ENCODE measurements at places on chromosomes 5 and 9. TPM values are rescaled to one million over a fixed set of nuclear protein-coding genes. Genes with fewer than 3 reads are reported as not detected.

STING1 gene
- 28.4 TPM for total RNA-seq

PHF24 gene
- total RNA-seq = 0.67 TPM

CCL28 gene
- total RNA-seq = 36.3 TPM

SLCO6A1 gene
- total RNA-seq = not detected

P4HA2 gene
- total RNA-seq = 31.3 TPM

SPINK6 gene
- total RNA-seq = not detected

PAPPA gene
- 3.4 TPM for total RNA-seq

GRXCR2 gene
- not detected for total RNA-seq

DNA sequence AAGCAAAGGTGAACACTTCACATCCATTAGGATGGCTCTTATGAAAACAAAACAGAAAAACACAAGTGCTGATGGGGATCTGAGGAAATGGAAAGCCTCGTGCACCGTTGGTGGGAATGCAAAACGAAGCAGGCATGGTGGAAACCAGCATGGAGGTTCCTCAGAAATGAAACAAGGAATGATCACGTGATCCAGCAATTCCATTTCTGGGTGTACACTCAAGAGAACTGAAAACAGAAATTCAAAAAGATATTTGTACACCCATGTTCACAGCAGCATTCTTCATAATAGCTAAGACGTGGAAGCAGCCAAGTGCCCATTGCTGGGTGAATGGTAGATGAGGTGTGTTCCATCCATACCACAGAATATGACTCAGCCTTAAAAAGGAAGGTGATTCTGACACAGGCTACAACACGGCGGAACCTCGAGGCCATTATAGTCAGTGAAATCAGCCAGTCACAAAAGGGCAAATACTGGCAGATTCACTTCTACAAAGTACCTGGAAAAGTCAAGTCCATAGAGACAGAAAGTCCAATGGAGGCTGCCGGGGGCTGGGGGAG is 87.2 kb upstream of the RAPGEF1 start:
- no peak for DNase-seq

GRCh38 chr5:6333182-6333905 is 45.0 kb downstream of the MED10 start:
- no peak for DNase-seq

DNA sequence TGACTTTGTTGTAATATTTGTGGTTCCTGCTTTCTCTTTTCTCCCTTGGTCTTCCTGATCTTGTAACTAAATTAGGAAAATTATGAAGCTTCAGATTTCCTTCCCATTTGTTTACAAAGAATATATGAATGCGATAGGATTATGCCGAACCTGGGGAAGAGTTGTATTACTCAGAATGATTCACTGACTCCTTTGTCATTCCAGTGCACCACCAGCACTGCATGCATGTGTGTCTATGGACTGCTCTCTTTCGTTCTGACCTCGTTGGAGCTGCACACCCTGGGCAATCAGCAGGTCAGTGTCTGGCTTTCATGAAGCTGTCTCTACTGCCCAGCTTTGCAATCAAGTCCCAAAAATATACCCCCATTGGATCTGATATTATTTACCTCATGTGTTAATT is 25.5 kb downstream of the NUP188 start:
- no peak for DNase-seq

GRCh38 chr9:35907711-35908503 is 1.4 kb upstream of the SPAAR start:
- DNase-seq = peak; percentile 73

DNA sequence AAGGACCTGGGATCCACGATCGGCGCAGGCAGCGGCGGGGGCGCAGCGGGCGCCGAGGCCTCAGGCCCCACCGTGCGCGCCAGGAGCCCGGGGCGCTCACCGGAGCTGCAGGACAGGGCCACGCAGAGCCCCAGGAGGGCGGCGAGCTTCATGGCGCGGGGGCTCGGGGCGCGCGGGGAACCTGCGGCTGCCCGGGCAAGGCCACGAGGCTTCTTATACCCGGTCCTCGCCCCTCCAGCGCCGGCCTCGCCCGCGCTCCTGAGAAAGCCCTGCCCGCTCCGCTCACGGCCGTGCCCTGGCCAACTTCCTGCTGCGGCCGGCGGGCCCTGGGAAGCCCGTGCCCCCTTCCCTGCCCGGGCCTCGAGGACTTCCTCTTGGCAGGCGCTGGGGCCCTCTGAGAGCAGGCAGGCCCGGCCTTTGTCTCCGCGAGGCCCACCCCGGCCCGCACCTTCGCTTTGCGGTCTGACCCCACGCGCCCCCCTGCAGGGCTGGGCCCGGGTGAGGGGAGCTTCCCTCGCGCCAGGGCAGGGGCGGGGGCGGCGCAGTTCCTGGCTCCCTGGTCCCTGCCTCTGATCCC is at the start of gene SCGB3A1:
SCGB3A1 (minus strand) TSS at position 189 of the 577 bp plus-strand sequence; CDS start at position 152, 37 bp downstream.
- DNase-seq = no peak

DNA sequence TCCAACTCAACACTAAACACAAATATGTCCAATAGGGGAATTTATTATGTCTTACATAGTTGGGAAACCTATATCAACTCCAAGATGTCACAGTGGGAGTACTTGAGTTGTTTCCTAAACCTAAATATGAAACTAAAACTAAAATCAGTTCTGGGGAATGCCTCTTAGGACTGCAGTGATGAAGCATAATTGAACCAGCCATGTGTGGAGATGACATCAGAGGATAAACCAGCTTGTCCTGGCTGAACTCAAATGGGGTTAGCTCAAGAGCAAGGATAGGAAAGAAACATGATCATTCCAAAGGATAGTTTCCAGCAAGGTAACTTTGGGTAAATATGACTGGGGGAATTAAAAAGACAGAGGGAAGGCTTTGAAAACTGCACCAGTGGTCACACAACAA is 88.9 kb upstream of the PLPPR1 start:
- DNase-seq = no peak

DNA sequence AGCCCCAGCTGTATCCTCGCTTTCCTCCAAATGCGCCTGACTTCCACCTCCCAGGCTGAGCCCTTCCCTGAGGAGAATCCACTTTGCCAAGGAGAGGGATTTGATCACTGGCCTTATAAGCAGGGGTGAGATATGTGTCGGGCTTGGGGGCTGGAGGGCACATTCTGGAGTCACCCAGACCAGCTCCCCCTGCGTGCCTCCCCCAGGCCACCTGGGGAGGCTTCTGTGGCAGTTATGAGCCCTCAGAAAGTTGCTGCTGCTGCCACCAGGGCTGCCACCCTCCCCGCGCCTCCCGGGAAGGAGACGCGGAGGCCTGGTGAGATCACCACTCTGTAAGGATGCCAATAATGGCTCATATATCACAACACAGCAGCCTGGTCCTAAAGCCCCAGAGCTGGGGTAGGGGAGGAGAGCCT is 211.5 kb downstream of the PAPPA start:
- peak; percentile 72 for DNase-seq

- DNase-seq = no peak
Measured at GRCh38 chr5:94024101-94024500, 282.7 kb upstream of the POU5F2 start.

- DNase-seq = no peak
Measured at GRCh38 chr5:119811458-119811857, 182.1 kb downstream of the FAM170A start.

DNA sequence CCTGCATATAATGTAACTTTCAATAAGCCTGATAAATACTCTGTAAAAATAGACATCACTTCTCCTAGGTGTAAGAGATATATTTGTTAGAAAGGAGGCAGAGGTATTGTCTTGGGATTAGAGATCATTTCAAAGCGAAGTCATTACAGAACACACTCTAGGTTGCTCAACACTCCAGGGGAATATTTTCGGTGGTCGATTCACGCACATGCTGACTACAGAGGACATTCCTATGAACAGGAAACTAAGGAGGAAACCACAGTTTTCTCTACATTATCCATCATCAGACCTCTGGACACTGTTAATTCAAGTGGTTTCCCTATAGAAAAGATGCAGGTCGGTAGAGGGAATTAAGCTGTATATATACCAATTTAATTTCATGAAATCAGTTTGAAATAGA is 370.0 kb downstream of the NDUFS4 start:
- DNase-seq = no peak

GRCh38 chr5:110086658-110087388 is 397.1 kb downstream of the MAN2A1 start:
- DNase-seq = no peak

DNA sequence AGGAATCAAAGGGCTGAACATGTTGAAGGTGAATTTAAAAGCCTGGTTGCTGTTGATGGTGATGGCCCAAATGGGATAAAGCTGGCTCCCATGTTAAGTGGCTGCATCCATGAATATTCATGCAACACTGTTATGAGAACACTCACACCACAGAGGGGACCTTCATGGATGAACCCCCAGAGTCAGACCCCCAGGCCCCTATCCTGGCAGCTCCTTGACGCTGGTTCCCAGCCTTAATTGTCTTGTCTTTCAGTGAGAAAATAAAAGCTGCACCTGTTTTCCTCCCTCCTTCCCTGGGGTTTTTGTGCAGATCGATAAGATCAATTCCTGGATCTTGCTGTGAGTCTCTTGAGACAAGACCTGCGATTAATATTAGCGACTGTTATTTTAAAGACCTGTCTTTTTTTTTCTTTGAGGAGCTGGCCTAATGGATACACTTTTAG is 371.7 kb downstream of the ICE1 start:
- DNase-seq = no peak

DNA sequence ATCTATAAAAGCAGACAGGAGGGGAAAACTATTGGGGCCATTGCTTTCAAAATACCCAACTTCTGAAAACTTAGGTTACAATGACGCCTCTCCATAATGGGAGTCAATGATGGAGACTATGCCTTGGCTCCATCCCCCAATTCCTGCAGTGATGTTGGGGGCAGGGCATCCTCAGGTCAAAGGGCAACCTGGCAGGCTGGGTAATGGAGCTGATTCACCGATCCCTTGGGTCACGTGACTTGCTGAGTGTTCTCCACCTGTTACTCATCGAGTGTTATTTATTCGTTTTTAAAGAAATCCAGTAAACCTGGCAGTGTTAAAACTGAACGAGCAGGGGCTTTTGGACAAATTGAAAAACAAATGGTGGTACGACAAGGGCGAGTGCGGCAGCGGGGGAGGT is 244.4 kb downstream of the FAM114A2 start:
- no peak for DNase-seq

GRCh38 chr5:9268226-9268625 is 277.6 kb downstream of the SEMA5A start:
- no peak for DNase-seq

GRCh38 chr9:129558063-129558550 is 62.8 kb downstream of the C9orf50 start:
- DNase-seq = no peak

GRCh38 chr5:178560911-178561310 is 29.3 kb downstream of the COL23A1 start:
- DNase-seq = no peak

- no peak for DNase-seq
Measured at GRCh38 chr9:88773627-88774244, 217.5 kb upstream of the S1PR3 start.

Data from thyroid gland (tissue), 4 donors.